ENCODE measurements at places on chromosomes 1 and 21.

DNA sequence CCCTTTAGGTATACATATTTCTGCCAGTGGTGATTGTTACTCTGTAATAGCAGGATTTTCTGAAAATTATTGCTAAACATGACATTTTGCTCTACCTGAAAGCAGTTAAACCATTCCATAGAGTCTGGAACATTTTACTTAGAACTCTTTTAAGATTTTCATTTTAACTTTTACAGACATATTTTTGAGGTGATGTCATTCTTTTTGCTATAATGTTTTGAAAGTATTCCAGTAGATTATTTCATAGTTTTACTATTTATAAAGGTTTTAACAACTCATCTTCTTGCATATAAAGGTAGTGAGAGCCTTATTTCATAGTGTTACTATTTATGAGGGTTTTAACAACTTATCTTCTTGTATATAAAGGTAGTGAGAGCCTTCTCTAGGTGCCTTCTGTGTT is 42.9 kb downstream of the PTBP2 start:
- DNase-seq = no peak

DNA sequence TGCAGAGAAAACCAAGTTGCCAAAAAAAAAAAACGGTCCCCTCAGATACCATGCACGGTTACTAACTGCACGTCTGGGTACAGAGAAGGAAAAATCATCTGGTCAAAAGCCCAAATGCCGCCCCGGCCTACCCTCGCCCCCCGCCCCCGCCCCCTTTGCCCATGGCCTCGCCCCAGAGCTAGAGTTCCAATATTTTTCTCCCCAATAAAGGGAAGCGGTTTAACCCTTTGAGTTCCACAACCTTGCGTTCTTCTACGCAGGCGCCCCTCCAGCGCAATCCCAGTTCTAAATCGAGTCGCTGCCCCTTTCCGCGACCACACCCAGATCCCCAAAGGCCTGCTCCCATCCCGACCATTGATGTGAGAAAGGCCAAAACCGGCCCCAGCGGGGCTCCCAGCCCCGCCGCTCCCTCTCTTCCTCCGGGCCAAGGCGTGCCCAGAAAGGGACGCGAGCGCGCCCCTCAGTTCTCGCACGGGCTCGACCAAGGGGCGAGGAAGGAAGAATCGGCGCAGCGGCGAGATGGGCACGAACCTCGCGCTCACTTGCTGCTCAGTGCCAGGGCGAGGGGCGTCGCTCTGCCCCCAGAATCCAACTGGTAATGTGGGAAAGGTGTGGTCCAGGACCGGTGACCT is 797 bp downstream of the WDR47 start:
- no peak for DNase-seq

- no peak for DNase-seq
Observed at GRCh38 chr1:2602311-2602835, 15.8 kb downstream of the PRXL2B start.

DNA sequence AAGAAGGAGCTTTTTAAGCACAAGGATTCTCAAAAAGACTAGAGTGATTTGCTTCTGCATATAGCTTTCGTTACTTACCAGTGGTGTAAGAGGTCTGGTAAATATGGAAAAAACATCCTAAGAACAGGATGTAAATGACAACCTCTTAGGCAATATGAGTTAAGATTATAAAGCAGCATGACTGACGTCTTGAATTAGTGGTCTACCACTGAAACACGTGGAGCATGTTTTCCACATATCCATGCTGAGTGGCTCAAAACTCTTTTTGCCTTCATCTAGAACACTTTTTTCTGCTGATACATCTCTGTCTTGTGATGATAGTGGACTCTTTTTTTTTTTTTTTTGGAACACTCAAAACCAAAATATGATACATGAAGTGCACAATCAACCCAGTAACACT is 44.6 kb downstream of the RCAN1 start:
- no peak for DNase-seq

DNA sequence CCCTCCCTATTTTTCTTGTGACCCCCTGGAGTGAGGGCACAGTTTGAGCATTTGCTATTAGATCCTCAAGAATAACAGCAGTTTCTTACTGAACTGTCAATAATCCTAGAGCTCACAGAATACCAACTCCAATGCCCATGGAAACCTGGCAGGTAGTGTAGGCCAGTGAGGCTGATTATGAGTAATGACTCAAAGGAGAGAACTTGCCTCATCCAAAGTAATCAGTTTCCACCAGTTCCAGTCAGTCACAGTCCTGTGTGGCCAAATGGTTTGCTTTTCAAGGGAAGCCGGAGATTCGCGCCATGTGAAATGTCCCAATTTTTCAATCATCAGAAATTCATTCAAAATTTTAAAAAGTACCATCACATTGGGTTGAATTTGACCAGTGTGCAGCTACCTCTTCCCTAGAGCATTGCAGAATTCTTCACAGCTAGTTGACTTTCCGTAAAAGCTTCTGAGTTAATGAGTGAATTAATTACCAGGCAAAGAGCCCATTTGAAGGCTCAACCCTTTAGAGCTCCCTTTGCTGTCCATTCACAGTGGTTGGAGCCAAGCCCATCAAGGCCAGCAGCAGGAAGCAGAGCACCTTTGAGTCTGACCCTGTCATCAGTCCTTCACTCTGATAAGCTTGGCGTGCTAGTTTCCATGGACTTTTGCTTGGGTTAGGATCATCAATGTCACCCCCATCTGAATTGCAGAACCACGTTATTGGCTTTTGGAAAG is 170.3 kb downstream of the KAZN start:
- no peak for DNase-seq

- no peak for DNase-seq
Observed at GRCh38 chr1:118185084-118185832, at the start of gene SPAG17. Gene SPAG17 (minus strand): TSS chr1:118185228. CDS start chr1:118185157, 71 bp downstream.

- DNase-seq = no peak
Observed at GRCh38 chr1:165912638-165913037, 85.2 kb downstream of the UCK2 start.

DNA sequence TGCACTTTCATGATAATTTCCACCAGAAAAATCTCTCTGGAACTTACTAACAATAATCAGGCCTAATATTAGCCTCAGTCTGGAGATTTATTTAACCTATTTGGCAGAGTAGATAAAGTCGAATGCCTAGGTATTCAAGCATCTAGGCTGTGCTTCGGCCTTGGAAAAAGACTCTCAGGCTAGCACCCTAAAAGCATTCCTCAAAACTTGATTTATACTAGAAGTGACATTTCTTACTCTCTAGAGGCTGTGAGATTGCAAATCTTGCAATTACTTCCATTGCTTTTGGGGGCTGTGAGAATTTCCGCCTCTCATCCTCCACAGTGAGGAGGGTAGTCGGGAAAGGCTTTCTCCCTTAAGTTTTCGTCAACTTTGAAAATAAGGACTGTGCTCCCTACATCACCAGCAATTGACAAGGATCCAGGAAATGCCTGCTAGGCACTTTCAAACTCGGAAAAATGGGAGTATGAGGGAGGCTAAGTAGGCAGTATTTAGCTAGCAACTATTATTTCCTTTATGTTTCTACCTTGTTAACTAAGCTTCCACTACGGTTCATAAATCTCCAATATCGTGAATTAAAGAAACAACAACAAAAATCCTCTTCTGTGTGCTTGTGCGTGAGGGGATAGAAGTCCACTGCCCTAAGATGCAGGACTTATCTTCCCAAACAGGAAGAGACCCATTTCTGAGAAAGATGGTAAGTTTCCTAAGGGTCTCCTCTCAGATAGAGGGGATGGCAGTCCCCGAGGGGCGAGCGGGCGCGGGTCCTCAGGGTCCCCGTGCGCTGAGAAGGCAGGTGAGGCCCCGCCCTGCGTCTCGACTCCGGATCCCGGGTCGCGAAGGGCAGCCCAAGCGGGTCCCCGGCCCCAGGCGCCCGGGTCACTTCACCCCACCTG is 1.1 kb upstream of the LMO4 start:
- no peak for DNase-seq

GRCh38 chr1:179164494-179164893 is 65.0 kb downstream of the ABL2 start:
- DNase-seq = no peak

- DNase-seq = no peak
Observed at GRCh38 chr1:239719642-239720258, 333.4 kb downstream of the CHRM3 start.

DNA sequence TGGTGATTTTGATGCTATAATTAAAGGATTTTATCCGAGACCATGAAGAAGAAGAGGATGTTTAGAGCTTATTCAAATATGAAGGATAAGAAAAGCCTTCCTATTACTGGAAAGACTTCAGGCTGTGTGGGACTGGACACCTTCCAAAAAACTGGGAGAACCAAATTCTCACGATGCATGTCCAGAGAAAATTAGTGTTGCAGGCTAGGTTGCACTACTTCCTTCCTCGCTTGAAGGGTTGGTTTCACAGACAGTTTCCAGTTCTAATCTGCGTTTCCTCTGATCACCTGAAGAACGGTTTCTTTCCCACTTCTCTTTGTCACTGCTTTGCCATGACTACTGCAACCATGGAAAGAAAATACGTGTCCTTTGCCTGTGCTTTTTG is 2.0 kb downstream of the MTARC2 start:
- DNase-seq = no peak

DNA sequence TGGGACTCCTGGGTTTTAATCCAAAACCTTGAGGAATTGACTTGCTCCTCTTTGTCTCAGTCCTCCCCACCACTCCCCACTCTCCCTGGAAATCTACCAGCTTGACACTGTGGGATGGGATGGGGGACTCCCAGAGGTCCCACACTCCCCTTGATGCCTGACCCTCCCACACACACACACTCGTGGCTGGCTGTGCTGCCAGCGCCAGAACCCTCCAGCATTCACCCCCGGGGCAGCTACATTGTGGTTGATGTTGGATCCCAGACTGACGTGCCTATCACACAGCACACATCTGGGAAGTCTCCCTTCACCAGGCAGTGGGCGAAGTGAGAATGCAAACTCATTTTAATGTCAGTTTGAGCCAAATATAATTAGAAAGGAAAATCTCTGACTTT is 10.0 kb downstream of the KIRREL1 start:
- DNase-seq = no peak

DNA sequence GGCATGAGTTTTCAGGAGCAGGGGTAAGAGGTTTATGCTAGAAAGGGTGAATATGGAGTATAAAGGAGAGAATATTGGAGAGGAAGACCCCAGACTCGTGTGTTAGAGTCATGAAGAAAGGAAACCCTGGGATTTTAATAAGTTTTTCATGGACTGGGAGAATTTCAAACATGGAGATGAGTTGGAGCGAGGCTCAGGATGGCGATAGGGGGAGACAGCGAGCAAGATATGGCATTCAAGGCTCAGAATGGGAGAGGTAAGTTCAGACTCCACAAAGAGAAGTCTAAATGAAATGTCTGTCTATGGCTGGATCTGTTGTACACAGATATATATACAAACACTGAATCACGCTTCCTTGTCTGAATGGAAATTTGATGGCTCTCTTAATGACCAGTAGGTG is 92.5 kb downstream of the LRRC40 start:
- DNase-seq = no peak

GRCh38 chr1:37814252-37814651 is 6.2 kb upstream of the YRDC start:
- no peak for DNase-seq

- no peak for DNase-seq
Observed at GRCh38 chr1:40751802-40752201, 31.8 kb upstream of the KCNQ4 start.

DNA sequence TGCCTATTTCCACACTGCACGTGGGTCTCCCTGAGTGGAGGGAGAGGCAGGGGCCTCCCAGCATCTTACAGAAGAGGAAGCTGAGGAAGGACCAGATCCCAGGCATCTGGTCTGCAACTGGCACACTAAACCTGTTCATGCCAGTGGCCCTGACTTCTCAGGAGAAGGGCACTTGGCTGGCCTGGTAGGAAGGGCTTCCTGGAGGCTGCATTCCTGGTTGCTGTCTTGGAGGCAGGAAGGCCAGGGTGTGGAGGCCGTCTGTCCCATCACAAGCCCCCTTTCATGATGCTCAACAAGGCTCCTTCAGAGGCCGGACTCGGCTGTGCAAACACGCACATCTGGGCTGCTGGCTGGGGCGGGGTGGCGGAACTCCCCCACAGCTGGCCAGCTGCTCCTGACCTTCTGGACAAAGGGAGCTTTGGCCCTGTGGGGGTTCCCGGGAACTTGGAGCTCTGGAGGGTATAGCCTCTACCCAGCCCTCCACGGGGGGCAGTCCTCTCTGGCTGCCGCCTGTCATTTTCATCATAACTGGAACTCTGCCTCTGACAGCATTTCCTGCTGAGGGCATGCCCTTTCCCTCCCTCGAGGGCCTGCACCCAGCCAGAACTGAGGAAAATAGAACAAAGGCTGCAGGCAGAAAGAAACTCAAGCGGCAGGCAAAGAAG is 39.2 kb upstream of the POU3F1 start:
- DNase-seq = no peak

DNA sequence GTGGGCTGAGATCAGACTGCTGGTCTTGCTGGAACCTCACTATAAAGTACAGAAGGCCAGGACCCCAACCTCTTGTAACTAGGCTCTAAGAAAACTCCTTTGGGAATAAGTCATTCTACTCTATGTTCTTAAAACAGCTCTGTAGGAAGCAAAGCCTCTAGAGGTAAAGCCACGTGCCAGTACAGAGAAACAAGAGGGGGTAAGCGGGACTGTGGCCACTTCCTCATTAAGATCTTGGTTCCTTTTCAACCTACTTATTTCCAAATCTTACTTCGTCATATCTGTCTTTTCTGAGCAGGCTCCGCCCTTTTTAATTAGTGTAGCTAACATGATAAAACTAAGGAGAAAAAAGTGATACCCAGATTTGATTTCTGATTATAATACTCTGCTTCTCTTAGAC is 3.8 kb downstream of the NCSTN start:
- no peak for DNase-seq

DNA sequence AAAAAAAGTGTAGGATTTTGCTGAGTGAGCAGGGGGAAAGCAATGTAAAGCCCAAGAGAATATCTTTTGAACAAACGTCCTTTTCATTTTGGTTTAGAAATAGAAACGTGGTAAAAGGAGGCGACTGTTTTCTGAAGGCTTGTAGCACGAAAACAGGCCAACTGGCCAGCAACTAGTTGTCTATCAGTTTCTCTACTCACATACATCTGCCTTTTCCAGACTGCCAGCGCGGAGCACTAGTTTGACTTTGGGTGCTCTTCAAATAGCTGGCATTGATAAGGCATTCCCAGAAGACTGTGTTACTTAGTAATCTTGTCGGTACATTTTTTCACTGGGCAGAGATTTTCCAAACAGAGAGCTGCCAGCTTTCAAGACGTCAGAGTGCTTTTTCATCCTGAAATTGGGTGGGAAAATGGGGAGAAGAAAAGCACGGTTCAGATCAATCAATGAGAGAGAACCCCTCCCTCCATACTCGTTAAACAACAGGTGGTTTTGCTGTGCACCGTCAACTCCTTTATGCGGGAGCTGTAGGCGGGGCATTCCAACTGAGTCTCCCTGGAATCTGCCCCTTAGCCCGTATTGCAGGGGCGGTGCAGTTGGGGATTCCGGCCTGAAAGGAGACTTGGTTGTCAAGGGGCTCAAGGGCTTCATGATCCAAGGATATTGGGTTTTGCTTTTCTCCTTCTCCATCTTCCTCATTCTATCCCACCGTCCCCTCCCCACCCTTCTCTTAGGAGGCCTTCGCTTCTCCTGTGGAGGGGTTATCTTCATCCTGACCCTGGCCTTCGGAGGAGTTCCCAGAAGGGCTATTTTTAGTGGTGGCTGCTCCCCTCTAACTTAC is 884 bp upstream of the LRRC8C start:
- DNase-seq = no peak

Measured in stimulated activated CD8-positive, alpha-beta memory T cell treated with anti-CD3 and anti-CD28 coated beads, Interleukin-15, amount 100 ng/mL, for 1 hour (primary cell).